Left lobe of liver (tissue), 2 donors: ENCODE measurements at places on chromosomes 2 and 18.

- no peak for DNase-seq
These were observed 513.5 kb downstream of the CMPK2 start for GRCh38 chr2:6352247-6352646.

- peak; percentile 48 for DNase-seq
These were observed 297.0 kb upstream of the GULP1 start for GRCh38 chr2:187994464-187995331.

DNA sequence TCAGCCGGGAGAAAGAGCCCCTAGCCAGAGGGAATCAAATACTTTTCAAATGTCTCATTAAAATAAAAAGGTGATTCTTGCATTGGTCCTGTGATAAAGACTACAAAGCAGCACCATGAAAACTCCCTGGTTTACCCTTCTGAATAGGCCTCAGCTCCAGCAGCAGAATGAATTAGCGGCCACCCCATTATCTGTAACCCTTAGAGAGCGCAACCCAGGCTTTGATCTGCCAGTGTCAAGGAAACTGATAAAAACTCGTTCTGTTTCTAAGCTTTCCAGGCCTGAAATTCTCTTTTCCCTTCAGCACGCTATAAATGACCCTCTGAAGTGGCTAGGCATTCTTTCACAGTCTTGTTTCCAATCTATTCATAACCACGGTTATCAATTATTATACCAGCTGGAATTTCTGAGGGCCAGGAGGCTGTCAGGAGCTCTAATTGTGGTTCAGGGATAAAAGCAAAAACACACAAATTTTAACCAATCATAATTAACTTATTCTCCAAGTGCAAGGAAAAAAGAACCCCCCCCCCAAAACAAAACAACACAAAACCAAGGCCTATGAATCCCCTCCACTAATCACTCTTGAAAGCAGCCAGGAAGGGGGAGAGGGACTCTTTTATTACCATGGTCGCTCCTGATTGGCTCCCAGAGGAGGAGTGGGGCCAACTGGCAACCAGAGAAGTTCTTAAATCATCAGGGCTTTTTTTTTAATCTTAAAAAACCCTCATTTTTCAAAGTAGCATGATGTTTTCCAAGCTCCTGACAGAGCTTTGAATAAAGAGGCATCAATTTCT lies 258.9 kb downstream of the CYRIA start:
- no peak for DNase-seq

- no peak for DNase-seq
These were observed 195.0 kb upstream of the CYRIA start for GRCh38 chr2:16860627-16861026.

DNA sequence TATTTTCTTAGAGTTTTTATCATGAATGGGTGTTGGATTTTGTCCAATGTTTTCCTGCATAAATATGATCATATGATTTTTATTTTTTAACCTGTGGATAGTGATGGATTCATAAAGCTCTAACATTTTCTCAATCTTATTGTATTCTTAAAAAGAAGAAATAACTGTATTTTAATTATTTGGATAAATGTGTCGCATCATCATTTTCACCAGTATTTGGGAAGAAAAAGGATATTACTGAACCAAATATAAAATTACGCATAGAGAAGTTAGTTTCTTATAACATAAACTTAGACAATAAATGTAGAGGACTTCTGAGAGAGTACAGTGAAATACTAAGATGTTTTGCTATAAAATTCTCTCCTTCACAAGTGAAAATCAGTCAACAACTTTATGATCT lies 126.0 kb upstream of the CHST9 start:
- DNase-seq = no peak

DNA sequence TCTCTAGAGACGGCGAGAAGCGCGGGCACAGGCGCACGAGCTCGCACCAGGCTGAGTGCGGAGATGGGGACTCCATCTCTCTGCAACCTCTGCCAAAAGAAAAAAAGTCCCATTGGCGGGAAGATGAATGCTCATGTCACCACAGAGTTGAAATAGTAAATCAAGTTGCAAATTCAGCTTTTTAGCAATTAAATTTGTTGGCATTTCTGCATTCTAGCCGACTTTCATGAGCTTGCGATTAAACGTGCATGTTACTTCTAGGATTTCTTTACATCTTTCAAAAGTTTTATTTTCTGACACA lies 588 bp downstream of the CHAC2 start:
- DNase-seq = no peak

- peak; percentile 80 for DNase-seq
These were observed 185.9 kb downstream of the MTX2 start for GRCh38 chr2:176454893-176455815.
